NCI-H146 (cell line): ENCODE measurements at places on chromosomes 1 and 21.

DNA sequence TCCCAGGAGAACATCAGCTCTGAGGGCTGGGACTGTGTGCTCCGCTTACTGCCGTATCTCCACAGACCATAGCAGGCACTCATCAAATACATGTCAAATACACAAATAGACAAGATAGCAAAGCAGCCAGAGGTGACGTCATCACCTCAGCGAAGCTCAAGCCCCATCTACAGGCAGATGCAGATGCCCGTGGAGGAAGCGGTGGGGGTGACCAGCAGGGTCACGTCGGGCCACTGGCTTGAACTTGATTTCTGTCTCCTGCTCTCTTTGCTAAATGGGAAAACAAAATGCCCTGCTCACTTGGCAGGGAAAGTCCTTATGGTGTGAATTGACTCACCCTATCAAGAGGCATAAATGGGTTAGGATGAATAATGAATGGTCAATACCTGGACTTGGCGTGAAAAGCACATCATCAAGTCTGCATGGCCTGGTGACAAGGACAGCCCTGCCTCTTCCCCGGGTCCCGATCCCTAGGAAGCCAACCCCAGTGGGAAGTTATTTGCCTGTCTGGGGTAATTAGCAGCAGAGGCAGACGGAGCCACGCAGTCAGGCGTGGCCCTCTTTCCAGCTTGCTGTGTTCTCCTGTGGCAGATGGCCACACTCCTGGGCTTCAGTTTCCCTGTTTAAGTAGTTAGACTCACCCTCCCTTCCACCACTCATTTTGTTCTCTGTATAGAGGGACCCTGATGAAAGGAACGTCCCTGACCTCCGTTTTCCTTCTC is 536.0 kb downstream of the NPHP4 start:
- no peak for DNase-seq

- no peak for DNase-seq
Measured at GRCh38 chr1:15177710-15178166, 24.2 kb downstream of the TMEM51 start.

DNA sequence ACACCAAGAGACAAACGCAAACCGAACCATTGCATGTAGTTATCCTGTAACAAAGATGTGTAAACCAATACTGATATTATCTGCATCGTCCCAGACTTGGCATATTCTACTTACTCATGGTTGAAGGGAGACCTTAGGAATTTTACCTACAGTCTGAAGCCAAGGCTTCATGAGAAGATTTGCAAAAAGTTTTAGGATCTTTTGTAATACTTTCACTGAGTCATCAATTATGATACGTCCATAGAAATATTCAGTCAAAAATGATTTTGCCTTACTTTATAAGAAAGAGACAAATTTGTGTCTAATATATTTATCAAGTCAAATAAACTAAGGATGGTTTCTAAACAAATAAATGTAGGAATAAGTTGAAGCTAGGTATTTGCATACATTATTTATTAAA is 1176.1 kb upstream of the ADGRL2 start:
- DNase-seq: no peak

DNA sequence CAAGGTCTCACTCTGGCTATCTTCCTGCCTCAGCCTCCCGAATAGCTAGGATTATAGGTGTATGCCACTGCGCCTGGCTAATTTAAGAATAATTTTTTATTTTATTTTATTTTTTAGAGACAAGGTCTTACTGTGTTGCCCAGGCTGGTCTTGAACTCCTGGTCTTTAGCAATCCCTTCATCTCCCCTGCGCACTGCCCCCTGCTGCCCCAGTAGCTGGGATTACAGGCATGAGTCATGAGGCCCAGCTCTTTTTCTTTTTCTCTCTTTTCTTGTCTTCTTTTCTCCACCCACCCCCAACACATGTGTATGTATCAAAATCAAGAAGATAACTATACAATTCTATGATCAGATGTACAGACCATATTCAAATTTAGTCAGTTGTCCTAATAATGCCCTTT is 87.2 kb downstream of the PEX14 start:
- DNase-seq: no peak

DNA sequence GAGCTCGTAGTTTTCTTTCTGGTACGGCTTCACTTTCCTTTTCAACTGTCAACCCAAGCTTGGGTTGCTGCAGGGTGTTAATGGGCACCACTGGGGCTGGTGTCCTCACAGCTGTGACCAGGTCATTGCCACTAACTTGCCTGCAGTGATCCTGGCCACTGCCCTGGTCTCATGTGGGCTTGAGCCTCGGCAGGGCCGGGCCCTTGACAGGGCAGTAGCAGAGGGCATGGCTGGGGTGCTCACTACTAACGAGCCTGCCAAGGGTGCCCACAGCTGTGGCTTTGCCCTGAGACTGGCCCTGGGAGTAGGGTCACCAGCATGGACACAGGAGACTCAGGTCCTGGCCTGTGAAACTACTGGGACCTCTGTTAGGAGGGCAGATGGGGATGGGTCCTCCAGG is 31.5 kb upstream of the GNPAT start:
- no peak for DNase-seq

DNA sequence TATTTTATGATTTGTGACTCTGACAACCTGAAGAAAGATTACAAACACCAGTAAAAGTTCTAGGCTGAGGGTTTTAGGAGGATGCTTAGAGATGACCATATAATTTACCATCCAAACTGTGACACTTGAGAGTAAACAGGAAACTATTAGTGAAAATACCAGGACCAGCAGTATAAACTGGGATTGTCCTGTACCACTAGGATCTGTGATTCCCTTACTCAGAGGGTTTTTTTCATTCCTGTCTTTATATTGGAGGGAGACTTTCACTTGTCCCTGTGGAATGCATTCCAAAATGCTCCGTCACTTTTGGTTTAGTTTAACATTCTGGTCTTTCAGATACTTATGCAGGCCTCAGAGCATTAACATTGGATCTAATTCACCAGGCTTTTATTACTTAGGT is 482.9 kb downstream of the PTBP2 start:
- DNase-seq: no peak

GRCh38 chr21:46097336-46098293 is at the start of gene COL6A2:
Gene COL6A2, plus strand, starts transcription at chr21:46098112.
- DNase-seq: no peak

DNA sequence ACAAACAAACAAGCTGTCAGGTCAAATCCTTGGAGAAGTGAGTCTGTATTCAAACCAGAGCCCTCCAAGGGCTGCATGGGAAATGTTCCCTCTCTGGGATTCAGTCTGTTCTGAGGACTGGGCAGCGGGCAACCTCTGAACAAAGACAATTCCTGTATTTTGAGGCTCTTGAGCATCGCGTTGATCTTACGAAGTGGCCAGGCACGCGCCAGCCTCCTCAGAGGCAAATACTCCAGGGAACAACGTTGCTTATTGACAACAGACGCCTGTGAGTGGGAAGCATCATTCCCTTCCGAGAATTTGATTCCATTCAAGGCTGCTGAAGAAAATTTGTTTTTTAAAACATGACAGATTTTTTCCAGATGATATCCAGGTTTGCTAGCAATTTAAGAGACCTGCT is 20.0 kb upstream of the TACSTD2 start:
- DNase-seq: no peak

- DNase-seq: no peak
Measured at GRCh38 chr1:220775240-220775853, 11.4 kb upstream of the MTARC1 start.

GRCh38 chr1:187454010-187454409 is 625.3 kb downstream of the PLA2G4A start:
- no peak for DNase-seq

DNA sequence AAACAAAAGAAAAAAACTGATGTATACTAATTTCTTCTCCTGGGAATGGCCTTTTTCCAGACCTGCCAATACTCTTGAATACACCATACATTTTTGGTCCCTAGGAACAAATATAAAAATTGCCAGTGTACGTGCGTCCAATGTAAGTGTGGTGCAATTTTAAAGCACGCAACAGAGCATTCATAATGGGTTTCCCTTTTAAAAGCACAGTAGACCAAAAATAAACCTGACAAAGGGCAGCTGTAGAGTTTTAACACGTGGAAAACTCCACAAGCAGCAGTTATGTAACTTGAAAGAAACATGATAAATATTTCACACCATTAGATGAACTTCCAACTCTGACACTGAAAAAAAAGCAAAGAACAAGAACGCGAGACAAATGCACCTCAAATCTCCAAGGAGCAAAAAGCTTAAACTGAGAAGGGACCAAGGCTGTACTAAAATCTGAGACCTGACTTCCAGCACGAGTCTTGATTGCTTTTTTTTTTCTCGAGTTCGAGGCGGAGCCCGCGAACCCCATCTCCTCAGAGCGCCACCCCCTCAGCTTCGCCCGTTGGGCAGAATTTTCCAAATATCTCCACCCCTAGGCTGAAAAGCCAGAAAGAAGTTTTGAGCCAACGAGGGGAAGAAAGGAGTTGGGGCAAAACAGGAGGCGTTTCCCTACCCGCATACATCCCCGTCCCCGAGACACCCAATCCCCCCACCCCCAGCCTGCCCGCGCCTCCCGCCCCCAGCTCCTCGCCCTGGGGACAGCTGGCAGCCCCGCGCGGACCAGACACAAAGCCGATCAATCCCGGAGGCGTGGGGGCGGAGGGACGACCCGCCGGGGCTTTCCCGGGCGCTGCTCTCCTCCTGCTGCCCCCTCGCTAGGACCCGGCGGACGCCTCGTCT is at the start of gene JAM2:
Gene JAM2 (plus strand): TSS at position 599 of the 891 bp plus-strand sequence. CDS start 564 bp downstream, outside the sequence.
- DNase-seq: peak; percentile 63

- DNase-seq: no peak
Measured at GRCh38 chr1:19325368-19325957, 13.3 kb downstream of the SLC66A1 start.

DNA sequence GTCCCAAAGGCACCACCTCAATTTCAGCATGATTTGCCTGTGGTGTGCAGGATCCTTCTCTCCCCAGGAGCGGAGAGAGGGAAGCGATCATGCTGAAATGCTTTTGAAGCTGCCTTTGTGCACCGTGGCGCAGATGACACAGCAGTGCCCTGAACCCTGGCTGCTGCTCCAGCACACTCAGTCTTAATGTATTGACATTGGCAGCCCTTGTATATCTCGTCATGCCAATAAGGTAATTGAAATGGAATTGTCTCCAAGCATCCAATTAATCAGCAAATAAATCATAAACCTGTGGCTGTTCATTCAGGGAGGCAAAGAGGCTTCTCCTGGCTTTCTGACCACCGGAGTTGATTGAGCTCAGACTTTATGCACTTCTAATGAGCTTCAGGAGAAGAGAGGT is 139.8 kb downstream of the KAZN start:
- DNase-seq: peak; percentile 78

DNA sequence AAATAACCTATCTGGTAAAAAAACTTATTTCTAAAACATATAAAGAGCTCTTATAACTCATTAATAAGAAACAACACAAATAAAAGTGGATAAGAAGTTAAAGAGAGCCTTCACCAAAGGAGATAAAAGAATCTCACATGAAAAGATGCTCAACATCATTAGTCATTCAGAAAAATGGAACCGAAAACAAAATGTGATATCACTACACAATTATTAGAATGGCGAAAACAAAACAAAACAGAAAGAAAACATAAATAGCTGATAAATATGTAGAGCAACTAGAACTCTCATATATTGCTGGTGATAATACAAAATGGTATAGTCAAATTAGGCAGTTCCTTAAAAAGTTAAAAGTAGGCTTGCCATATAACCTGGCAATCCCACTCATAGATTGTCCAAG is 1109.3 kb downstream of the PLA2G4A start:
- no peak for DNase-seq

GRCh38 chr1:39652554-39652953 is 13.1 kb upstream of the HEYL start:
- DNase-seq: no peak

GRCh38 chr1:110356379-110356778 is 17.2 kb downstream of the RBM15 start:
- DNase-seq: peak; percentile 44

GRCh38 chr21:37072274-37072987 is 440 bp downstream of the PIGP start:
- peak; percentile 85 for DNase-seq

DNA sequence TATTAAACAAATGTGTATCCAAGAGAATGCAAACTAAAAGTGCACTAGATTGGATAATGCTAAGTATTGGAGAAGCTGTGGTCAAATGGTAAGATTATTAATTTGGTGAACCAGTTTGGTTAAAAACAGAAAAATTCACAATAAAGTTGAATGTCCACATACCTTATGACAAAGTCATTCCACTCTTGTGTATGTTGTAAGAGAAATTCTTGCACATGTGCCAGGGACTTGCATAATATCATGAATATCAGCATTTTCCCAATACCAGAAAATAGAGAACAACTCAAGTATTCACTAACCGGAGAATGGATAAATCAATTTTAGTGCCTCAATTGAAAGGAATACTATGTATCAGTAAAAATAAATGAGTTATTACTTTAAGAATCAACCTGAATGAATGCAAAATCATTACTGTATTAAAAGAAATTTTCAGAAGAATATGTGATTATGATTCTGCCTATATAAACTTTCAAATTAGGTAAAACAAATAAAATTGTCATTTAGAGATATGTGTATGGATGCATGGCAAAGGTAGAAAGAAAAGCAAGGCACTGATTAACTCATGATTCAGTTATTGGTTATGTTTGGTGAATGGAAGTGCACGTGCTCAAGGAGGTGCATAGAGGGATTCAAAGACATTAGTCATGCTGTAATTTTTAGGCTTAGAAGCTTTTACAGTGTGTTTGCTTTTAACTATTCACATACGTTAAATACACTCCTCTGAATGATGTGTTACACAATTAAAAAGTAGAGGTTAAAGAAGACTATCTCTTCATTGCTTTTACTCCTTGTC is 217.4 kb upstream of the KCNK2 start:
- DNase-seq: no peak

DNA sequence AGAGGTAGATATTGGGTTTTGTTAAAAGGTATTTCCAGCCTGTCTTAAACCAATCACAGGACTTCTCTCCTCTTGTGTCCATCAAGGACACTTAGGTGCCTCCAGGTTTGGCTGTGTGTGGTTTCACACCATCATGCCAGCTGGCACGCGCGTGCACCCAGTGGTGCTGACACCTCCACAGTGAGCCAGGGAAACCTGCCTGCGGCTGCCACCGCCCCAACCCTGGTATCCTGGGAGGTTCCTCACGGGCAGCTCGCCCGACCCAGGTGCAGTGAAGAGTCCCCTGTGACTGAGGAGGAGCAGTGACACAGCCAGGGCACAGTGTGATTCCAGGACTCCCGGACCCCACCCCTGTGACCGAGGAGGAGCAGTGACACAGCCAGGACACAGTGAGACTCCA is 13.2 kb upstream of the COL6A2 start:
- DNase-seq: no peak

DNA sequence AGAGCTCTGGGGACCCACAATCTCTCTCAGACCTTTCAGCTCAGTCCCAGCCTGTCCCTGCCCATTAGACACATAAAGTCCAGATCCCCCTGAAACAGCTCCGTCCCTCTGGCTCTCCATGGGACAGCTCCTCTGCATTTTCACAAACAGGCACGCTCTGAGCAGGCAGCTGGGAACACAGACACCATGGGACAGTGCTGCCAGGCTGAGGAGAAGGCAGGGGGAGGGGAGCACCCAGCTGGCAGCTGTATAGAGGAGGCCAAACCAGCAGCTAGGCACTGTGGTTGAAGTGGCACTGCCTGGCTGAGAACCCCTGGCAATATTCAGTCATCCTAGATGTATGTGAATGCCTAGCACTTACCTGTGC is 2.0 kb downstream of the TMEM63A start:
- no peak for DNase-seq

GRCh38 chr1:51850420-51851223 is 27.9 kb downstream of the NRDC start:
- DNase-seq: no peak

- peak; percentile 91 for DNase-seq
Measured at GRCh38 chr1:61724813-61725694, at the start of gene TM2D1. Gene TM2D1, minus strand, starts transcription at chr1:61725141. Its CDS starts 21 bp downstream, at chr1:61725120.

GRCh38 chr1:155979597-155980343 is 1.4 kb upstream of the ARHGEF2 start:
- no peak for DNase-seq

GRCh38 chr1:100752791-100753190 is 33.2 kb downstream of the VCAM1 start:
- DNase-seq: no peak
